ENCODE measurements at places on chromosomes 6 and 20.

DNA sequence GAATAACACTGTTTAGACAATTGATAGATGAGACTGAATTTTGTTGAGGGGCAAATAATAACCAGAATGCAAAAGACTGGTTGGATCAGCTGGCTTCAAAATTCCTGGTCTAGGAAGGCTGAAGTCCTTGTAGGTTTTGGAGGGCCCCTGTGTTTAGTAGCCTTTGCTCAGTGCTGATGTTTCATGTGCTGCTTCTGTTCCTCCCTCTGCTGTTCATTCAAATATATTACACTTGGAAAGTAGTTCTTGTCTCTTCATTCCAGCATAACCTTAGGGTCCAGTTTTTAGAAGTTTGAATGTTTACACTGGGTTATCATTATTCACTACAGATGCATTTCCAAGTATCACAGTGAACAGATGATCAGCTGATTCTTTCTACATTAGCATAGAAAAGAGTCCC lies 72.5 kb downstream of the FLRT3 start:
- DNase-seq, result no peak

- DNase-seq, result no peak
Measured at GRCh38 chr6:36285797-36286196, 15.9 kb downstream of the PNPLA1 start.

DNA sequence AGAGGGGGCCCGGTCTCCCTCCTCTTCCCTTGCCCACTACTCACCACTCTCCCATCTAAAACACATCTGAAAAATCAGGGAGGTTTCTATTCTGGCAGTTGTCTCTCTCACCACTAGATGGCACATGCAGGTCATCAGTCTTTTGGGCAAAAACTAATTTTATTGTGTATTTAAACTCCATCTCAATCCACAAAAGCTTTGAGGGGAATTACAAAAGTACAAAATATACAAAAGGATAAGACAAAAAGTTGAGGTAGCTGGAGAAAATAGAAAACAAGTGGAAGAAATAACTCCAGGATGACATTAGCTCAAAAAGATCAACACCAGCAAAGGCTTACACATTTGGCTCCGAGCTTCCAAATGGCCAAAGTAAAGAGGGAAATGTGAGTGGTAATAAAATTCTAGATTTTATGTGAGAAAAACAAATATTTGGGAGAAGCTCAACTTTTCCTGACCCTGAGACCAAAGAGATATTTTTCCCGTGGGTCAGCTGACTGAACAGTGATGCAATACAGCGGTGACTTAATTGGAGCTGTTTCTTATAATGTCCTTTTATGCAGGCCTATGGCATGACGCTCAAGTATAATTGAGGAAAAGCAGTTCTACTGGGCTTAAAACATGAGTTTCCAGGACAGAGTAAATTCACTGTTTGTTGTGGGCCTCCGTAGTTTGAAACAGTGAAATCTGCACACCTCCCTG lies 79.8 kb upstream of the CHD6 start:
- peak; percentile 10 for DNase-seq

- DNase-seq, result no peak
Measured at GRCh38 chr6:144816936-144817335, 531.8 kb downstream of the UTRN start.

DNA sequence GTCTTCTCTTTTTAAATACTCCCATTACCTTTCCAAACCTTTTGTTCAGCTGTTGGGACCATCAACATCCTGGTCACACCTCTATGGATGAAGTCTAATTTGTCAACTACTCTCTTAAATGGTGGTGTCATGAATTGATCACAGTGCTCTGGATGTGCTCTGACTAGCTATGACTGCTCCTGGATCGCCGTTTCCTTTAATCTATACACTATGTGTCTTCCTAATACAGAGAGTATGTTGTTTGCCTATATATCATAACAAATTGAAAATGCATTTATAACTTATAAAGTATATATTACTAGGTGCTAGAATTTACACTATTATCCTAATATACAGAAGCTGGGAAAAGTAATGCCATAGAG lies 357.5 kb downstream of the LAMA2 start:
- no peak for DNase-seq

DNA sequence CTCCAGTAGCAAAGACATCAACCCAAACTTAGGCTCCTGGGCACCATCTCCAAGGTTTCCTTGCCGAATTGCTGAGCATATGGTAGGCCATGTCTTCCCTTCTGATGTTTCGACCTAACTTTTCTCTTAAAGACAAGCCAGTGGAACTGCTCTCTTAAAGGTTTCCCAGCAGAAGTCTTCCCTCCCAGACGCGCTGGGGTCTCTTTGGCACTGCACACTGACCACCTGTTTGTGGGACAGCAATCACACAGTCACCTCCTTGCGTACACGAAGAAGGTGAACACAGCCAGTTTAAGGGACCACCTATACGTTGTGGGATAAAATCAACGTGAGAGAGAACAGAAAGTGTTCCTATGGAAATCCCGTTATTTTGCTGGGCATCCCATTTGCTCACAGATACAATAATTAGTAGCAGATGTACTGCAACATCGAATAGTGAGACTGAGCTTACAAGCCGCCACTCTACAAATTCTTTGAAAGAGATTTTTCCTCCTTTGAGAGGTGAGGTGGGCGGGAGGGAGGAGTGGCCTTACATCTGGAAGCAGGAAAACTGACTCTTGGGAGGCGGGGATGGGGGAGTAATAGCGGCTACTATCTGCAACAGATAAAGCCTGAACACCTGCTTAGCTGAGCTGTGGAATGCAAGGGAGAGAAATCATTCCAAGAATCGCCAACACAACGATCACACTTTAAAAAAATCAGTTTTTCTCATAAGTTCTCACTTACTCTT lies 9.9 kb downstream of the GRIK2 start:
- peak; percentile 38 for DNase-seq

GRCh38 chr6:40954446-40955177 lies 84.4 kb downstream of the UNC5CL start:
- no peak for DNase-seq

DNA sequence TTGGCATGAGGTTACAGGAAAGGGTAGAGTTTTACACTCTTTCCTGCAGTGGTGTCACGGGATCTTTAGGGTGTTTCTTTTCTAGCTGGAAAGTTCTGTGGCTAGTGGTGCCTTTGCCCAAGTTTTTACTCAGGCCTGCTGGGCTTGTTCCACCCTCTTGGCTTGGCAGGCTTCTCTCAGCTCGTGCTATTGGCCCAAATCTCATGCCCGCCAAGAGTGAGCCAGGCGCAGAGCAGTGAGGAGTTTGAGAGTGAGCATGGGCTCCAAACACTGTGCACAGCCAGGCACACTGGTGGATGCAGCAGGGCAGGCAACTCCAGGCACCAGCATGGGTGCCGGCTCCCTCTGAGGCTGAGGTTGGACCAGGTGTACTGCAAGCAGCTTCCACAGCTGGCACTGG lies 206.5 kb downstream of the SAMD5 start:
- no peak for DNase-seq

GRCh38 chr6:116783852-116784251 lies 18.3 kb upstream of the FAM162B start:
- no peak for DNase-seq

GRCh38 chr20:41248368-41249024 lies 69.0 kb downstream of the ZHX3 start:
- peak; percentile 21 for DNase-seq

- no peak for DNase-seq
Measured at GRCh38 chr6:31049518-31049917, 39.2 kb downstream of the MUC22 start.

- DNase-seq, result no peak
Measured at GRCh38 chr6:84575264-84575663, 189.1 kb downstream of the TBX18 start.

GRCh38 chr6:22332711-22333110 lies 35.9 kb upstream of the PRL start:
- no peak for DNase-seq

DNA sequence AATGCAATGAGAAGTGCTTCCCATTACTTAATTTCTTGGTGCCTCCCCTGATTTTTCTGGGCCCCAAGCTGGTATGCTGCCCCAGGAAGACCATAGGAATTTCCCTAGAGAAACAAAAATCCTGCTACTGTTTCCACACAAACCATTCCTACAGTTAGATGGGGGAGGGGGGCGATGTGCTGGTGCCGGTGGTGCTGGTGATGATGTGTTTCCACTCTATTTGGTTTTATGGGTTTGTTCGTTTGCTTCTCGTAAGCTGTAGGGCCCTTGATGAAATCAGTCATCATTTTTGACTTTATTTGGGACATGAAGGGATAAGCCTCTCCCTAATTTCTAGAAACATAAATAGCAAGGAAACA lies 105.1 kb downstream of the MKKS start:
- DNase-seq, result no peak

DNA sequence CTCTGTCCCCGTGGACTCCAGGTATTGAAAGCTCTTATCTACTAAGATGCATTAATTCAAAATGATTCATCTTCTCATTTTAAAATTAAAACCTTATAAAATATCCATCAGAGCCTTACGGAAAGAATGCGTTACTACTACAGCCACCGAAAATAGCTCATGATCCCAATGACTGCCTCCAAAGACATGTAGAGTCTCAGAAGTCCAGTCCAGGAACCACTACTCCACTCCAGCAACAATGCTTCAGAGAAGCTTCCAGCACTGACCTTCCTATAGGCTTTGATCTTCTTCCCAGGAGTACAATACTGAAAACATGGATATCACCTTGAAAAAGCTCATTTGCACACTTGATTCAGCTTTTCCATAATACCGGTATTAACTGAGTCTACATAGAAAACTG lies 94.3 kb downstream of the CHD6 start:
- DNase-seq, result no peak

DNA sequence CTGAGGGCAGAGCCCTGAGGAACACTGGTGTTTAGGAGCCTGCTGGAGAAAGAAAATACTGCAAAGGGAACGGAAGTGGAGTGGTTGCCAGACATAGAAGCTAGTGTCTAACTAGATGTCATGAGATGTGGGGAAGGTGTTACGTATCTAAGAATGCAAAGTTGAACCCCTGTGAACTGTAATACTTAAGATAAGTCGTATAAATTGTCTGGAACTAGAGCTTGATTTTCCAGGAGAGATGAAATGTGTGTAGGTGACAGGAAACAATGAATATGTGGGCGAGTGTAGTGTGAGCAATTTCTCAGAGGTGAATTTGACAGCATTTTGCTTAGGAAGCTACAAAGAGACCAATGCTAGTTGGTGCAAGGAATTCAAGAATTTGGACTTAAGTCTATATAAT lies 27.9 kb downstream of the ESR1 start:
- DNase-seq, result no peak

- DNase-seq, result peak; percentile 26
Measured at GRCh38 chr6:157096522-157096921, 226.8 kb downstream of the TMEM242 start.

DNA sequence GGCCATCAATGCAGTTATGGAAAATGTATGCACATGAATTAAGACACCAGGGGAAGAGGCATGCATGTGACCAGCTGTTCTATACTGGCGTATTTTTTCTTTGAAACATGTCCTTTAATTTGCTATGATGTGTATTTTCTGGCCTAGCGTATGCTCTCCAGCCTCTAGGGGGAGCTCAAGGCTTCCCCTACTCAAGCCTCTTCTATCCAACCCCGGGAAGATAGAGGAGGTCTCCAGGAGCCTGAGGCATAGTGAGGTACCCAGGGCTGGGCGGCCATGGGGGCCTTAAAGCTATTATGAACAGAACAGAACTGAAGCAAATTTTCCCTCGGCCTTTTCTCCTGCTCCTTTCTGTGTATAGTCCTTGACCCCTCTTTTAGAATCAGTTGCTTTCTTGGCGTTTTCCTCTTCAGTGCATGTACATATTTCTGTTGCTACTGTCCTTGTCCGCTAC lies 528.9 kb downstream of the MAFB start:
- no peak for DNase-seq

DNA sequence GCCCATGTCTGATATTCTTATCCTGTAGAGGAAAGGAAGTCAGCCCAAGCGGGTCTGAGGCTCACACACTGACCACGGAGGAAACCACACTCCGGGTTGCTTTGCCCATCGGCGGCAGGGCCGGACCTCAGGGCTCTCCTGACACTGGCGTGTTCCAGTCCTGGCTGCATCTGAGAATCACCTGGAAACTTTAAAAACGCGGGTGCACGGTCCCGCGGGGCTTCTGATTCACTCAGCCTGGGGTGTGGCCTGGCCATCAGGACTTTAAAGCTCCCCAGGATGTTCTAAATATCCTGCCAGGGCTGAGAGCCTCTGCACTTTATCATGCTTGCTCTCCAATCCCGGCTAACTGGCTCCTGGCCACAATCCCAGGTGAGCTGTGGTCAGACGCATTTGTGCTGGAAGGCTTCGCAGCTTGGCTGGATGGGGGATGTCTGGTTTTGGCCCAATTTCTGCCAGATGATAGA lies 47.7 kb upstream of the DACT2 start:
- DNase-seq, result no peak

DNA sequence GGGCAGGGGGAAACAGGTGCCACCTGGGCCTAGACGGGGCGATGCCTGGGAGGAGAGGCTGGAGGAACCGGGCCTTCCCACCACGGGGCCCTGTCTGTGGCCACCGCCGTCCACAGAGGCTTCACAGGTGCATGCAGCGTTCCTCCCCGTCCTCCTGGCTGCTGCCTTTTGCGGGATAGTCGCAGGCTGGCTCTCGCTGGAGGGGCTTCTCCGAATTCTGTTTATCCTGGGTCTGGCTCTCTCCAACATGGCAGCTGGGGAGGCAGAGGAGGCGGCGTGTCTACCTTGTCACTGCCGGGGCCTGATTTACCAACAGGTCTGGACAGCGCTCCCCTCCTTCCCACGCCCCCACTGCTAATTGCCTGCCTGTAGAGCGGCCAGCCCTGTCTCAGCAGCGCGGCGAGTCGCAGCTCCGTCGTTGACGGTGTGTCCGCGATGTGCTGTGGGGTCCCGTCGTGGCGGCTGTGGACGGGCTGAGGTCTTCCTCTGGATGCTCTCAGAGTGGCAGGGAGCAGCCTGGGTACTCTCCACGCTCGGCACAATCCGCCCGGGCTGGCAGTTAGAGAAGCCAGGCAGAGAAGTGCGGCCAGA lies 262.9 kb downstream of the TAF4 start:
- DNase-seq, result no peak

DNA sequence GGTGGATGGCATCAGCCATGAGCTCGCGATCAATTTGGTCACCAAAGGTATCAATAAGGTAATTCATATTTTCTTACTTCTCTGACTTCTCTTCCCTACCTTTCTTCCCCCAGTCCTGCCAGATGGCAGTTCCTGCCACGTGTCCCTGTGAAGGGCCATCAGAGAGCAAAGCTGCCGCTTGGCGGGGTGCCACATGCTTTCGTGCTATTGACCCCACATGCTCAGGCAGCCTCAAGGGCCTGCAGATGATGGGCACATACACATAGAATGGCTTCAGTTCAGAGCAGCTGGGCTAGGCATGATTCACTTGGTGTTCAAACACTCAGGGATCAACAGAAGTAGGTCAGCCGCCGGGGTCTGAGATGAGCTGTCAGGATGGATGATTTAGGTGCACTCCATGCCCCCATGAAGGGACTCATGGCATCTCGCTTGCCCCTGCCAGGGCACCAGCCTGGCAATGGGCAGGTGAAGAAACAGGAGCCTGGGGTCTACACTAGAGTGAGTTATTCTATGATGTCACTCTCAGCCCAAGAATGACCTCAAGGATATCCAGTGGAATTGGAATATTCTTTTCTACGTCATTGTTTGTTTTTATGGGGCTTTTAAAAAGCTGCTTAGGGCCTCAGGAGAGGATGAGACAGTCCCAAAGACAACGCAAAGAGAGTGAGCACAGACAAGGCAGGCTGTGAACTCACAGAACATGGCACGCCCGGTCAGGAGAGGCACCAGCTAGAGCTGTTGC lies 25.5 kb downstream of the BANF2 start:
- DNase-seq, result no peak

- DNase-seq, result no peak
Measured at GRCh38 chr20:16860914-16861313, 112.8 kb downstream of the OTOR start.

All from right kidney (tissue), 9 donors.